ENCODE measurements at places on chromosomes 11 and 22.

- DNase-seq: no peak
Observed at GRCh38 chr11:103696123-103696522, 340.3 kb upstream of the DDI1 start.

DNA sequence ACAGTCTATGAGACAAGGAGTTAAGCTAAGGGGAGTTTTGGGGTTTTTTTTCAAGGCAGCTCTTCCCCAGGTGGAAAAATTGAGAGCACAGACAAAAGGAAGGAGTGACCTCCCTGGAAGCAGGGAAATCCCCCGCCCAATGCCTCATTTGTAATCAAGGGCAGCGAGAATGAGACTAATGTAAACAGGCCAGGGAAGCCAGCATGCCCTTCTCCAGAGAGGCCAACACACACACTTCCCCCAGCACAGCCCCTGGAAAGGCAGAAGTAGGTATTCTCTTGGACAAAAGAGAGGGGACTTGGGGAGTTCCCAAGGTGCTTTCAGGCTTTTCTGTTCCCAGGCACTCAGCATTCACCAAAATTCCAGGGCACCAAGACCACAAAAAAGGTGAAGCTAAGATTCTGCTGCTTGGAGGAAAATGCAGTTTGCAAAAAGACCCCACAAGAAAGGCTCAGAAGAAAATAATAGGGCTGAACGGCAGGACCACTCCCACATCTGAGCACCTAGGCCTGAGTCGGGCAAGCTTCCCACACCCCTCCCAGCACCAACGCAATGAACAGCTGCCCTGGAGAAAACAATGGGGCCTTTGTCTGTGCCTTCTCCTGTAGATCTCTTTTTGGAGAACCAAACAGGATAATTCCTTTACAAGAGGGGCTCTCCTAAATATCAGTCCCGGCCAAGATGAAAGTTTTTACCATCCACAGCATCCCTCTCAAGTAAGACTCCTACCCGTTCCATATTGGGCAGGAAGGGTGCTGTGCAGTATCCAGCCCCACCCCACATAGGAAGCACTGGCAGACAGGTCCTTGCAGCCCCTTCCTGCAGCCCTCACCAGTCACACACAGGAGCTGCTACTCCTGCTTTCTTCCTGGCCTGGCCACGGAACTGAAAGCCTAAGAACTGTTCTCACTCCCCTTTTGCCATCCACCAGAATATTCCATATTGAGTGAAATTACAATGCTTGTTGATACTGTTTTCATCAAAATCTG lies 70.7 kb upstream of the AKIP1 start:
- no peak for DNase-seq

GRCh38 chr11:114190630-114191029 lies 105.6 kb upstream of the NNMT start:
- no peak for DNase-seq

DNA sequence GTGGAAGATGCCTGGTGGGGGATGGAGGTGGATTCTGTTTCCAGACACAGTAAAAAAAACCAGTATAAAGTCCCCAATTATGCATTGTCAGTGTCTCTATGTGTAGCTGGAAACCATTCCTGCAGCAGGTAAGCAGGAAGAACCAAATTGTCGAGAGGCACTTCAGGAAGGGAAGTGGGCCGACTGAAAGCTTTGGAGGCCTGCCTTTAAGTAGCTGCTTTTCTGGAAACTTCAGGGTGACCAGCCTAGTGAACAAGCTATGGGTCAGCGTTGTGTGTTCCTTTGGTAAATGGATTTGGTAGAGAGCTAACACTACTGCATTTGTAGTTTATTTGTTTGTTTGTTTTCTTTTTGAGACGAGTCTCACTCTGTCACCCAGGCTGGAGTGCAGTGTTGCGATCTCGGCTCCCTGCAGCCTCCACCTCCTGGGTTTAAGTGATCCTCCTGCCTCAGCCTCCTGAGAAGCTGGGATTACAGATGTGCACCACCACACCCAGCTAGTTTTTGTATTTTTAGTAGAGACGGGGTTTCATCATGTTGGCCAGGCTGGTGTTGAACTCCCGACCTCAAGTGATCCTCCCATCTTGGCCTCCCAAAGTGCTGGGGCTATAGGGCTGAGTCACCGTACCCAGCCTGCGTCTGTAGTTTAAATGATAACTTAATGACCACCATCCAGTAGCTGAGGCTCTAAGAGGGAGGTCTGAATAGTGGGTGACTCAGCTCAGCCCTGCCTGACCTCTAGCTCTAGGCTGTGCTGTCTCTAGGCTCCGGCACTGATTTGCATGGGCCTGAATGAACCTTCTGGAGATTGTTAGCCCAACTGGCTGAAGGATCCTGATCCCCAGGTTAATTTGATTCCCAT lies 12.8 kb downstream of the PTPRJ start:
- DNase-seq: no peak

- DNase-seq: no peak
Observed at GRCh38 chr22:37609240-37610152, 862 bp downstream of the GGA1 start.

DNA sequence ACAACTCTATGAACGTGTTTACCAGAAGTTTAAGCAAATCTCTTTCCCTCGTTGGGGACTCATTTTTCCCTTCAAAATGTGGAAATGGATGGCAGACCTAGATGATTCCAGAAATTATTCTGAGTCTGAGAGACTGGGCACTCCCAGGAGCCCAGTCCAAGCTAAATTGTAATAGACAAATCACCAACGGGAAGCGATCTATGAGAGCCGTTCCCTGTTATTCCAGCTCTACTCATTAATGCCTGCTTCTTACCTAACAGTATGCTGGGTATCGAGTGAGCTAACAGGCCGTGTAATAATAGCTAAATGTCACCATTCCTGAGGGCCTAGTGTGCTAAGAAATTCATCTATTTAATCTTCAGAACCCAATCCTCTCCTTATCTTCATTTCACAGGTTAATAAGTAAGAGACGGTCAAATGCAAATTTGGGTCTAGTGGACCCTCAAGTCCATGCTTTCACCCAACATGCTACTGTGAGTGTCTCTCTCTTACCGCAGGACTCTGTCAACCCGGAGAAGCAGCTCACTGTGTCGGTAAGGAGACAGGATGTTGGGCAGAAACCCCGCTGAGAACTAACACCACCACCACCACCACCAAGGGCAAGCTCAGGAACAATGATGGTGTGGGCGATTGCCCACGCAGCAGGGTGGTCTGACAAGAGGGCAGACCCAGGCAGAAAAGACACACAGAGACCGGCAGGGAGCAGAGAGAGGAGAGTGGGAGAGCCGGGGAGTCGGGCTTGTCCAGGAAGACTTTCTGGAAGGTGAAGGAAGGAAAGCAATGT lies 57.1 kb upstream of the TIMP3 start:
- DNase-seq: no peak

- DNase-seq: no peak
Observed at GRCh38 chr11:112723676-112724495, 237.3 kb upstream of the NCAM1 start.

GRCh38 chr11:79482800-79483199 lies 42.0 kb upstream of the TENM4 start:
- DNase-seq: peak; percentile 4

DNA sequence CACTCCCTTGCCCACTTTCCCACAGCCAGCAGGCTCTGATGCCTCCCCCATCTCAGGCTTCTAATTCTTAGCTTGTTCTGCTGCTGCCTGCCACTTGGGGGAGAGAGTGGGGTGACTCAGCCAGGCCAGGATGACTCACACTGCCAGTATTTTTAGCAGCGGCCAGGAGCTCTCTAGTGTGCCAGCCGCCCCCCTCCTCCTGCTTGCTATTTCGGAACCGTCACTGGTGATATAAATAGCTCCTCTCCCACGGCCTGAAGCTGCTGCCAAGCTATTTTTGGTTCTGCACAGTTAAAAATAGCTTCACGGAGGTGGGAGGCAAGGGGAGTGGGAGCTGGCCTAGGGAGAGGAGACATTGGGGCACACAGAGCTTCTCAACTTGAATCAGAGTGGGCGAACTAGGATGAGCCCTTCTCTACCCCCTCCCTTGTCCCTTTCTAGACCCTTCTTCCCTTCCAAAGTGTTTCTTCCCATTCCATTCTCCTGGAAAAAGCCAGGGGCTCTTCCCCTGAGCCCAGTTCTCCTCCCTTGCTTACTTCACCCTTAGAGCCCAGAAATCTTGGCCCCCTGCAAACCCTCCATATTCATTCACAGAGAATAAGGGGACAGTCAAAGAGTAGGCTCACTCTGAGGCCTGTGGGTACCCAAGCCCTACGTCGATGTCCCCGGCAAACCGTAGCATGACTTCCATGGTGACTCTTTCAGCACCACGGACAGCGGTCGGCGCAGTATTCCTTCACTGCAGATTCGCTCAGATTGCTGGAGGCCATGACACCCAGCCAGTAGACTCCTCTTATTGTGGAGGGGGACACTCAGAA lies 2.5 kb upstream of the NPAS4 start:
- DNase-seq: peak; percentile 30

GRCh38 chr11:64643920-64644646 lies 53.1 kb downstream of the SLC22A12 start:
- no peak for DNase-seq

GRCh38 chr11:75445315-75445953 lies 12.4 kb upstream of the KLHL35 start:
- DNase-seq: peak; percentile 57

- no peak for DNase-seq
Observed at GRCh38 chr11:1888811-1889210, 2.9 kb downstream of the PRR33 start.

DNA sequence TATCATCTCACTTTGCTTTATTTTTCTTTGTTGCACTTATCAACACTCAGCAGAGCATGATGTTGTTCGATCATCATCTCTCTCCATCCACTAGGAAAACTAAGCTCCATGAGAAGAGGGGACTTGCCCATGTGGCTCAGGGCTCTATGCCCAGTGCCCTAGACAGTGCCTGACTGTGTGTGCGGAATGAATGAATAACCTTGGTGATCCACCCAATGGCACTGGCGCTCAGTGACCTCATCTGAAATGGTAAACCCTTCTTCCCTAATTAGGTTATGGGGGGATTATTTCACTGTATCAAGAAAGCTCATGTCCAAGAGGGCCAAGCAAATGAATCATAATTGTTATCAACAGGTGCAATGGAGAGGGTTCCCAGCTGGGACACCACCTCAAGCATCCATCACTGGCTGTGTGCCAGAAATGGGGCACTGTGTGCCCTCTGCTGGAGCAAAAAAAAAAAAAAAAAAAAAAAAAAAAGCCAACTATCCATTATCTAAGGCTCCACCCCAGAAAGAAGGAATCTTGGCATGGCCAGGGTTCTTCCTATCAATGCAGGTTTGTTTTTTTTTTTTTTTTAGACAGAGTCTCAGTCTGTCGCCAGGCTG lies 172.6 kb downstream of the LARGE1 start:
- no peak for DNase-seq

DNA sequence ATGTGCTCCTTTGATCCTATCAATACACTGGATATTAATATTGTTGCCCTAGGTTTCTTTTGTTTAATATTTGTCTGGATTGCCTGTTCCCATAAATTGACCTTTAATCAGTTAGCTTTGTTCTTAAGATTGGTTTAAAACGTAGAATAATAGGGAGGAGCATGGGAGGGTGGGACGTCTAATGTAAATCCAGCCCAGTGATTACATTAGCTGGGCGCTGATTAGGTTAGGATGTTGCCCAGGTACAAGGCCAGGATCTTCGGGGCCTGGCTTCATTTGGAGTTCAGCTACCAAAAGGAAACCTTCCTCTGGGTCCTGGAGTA lies at the start of gene SRSF8:
SRSF8 (plus strand) TSS at position 204 of the 323 bp plus-strand sequence. CDS start 308 bp downstream, outside the sequence.
- DNase-seq: no peak

GRCh38 chr22:36285545-36285944 lies 32.6 kb downstream of the APOL1 start:
- DNase-seq: no peak

DNA sequence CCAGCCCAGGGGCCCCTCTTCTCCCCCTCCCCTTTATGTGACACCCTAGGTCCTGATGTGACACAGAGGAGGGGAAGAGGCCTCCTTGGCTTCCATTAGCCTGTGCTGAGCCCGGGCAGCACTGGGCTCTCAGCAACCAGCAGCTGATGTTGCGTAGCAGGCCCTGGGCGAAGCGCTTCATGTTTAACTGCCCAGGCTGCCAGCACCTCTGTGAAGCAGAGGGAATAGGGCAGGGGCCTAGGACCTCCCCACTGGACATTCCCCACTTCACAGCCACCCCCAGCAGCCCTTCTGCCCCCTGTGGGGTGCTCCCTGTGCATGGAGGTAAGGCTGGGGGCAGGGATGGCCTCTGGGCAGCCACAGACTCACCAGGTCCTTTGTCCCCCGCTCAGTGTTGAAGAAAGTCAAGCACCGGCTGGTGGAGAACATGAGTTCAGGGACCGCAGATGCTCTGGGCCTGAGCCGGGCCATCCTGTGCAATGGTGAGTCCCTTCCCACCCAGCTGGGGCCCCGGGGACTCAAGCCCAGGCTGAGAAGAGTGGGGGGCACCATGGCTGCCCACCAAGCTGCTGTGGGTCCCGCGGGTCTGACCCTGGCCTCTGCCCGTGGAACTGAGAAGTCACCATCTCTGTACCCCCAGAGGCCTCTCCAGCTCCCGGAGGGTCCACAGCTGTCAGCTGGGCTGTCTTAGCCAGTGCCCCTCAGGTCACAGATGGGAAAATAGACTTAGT lies 11.6 kb downstream of the PICK1 start:
- DNase-seq: no peak

GRCh38 chr22:30046716-30047363 lies 33.4 kb upstream of the HORMAD2 start:
- no peak for DNase-seq

GRCh38 chr11:3879967-3880542 lies 24.6 kb downstream of the STIM1 start:
- DNase-seq: no peak

DNA sequence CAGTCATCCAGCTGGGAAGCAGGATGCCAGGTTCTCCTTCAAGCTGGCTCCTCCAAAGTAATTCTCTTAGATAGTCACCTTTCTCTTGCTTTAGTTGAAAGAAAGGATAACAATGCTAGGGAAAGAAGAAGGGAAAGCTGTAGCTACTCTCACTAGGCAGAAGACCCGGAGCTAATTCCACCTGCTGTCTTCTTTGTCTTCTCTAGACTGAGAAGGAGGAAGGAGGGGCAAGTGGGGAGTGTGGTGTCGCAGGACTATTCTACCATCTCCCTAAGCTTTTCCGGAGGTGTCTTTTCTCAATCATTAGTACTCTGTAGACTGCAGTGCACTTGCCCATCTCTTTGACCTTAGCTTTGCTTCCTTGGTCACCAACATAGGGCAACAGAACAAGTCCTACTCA lies 162.8 kb downstream of the NCAM1 start:
- no peak for DNase-seq

DNA sequence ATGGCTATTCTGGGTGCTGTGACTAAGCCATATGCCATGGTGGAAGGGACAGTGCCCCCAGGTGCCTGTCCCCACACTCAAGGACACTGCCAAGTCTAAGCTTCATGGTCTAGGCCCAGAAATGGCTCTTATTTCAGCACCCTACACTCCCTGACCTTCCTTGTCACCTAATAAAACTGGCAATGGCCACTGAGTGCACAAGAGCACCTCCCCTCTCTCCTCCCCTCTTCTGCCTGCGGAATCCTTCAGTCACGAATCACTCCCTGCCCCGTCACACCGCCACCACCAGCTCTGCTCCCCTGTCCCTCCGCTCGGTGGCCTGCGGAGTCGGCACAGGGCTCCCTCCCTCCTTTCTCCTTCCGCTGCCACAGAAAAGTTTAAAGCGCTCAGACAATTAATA lies 19.0 kb upstream of the LMO1 start:
- no peak for DNase-seq

GRCh38 chr11:93732237-93732892 lies 8.9 kb downstream of the TAF1D start:
- no peak for DNase-seq

Data from CD4-positive, alpha-beta T cell treated with Interferon gamma for 1 hour (primary cell).